Stimulated activated CD8-positive, alpha-beta memory T cell treated with anti-CD3 and anti-CD28 coated beads, Interleukin-2, amount 100 ng/mL, for 1 hour (primary cell): ENCODE measurements at places on chromosomes 7 and 10.

DNA sequence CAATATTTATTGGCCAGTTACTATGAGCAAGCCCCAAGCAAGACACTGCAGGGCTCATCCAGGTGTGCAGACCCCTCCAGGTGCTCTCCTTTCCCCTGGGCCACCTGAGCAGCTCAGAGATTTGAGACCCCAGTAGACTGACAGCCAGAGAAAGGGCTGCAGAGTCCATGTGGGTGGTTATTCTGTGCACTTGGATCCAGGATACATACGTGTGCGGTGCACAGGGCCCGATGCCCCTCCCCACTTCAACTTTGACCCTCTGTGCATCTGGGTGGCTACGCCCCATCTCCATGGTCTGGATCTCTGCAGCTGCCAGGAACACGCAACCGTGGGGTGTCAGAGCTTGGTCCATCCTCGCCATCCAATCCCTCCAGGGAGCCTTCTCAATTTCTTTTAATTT is 72.9 kb downstream of the MKI67 start:
- DNase-seq = no peak

- DNase-seq = no peak
Measured at GRCh38 chr10:71575934-71576801, 143.4 kb downstream of the C10orf105 start.

- DNase-seq = no peak
Measured at GRCh38 chr10:8511026-8511425, 456.5 kb downstream of the GATA3 start.

- DNase-seq = no peak
Measured at GRCh38 chr7:36171503-36171902, 18.4 kb downstream of the EEPD1 start.

- DNase-seq = no peak
Measured at GRCh38 chr7:33559324-33559710, 346.0 kb upstream of the BMPER start.

DNA sequence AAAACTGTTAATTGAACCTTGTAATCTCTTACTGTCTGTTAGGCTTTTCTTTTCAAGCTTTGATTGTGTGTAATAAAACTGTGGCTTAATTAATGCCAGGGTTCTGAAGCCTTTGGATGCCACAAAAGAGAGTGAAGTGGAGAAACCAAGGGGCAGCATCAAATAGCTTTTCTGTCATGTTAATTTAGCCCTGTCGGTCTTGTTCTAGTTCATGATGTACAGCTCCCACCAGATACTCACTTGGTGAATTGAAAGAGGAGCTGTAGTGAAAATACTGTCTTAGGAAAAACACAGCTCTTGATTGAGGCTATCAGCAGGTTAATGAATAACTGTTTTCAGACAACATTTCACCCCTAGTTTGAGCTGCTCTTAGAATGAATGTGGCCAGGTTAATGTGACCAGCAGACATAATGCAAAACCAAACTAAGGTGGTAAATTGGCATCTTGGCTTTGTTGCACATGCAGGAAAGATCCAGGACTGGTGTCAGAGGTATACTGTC is 94.2 kb downstream of the POLL start:
- DNase-seq = no peak

- no peak for DNase-seq
Measured at GRCh38 chr10:59895629-59896116, 10.7 kb downstream of the CCDC6 start.

DNA sequence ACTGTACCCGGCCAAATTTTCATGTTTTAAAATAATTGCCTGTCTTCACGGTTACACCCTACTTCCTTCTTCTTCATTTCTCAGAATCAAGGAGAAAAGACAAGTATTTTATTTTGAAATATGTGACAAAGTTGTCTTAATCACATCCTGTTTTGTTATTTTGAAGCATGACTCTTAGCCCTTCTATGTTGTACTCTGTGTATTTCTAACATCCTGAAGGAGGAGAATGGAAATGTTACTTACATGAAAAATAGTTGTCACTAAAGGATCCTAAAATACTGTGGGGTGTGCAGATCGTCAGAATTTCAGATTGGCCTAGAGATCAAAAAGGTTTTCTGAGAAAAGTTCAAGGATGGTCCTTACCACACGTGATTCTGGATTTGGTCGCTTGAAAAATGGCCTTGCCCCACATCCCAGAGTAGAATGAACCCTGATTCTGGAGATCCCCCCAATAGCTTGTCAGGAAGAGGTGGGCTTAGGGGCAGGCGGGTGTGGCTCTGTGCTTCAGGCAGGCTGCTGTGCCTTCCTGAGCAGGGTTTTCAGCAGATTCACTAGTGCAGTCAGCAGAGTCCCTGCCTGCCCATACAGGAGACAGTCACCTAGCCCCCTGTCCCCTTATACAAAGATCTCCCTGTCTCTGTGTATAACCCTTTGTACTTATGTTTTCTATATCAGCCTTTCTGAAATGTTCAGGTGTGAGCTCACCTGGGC is 8.6 kb downstream of the UPP1 start:
- DNase-seq = no peak

DNA sequence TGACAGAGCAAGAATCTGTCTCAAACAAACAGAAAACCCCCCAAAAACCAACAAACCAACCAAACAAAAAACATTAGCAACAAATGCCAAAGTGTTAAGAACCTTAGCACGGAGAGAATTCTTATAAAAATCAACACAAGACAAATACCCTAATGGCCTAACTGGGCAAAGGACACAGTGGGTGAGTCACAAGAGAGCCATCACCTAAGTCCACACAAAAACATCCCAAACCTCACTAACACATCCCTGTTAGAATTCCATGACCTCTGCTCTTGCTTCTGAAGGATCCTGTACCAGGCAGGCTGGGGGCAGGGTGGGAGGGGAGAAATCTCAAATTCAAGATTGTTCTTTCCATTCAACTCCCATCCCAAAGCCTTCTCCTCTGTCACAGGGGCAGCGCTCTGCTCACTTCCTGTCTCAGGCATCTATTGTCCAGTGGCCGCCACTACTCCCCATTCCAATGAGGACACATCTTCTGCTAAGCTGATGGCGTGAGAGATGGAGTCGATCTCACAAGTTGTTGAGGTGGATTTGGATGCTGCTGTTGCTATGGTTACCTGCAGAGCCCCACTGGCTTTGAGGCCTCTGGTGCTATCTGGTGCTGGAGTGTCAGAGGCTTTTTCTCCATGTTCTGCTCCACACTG is 9.2 kb downstream of the IL15RA start:
- DNase-seq = no peak
